ENCODE measurements at places on chromosomes 5 and 9.

GRCh38 chr9:75128535-75128934 is 40.2 kb downstream of the OSTF1 start:
- no peak for DNase-seq

DNA sequence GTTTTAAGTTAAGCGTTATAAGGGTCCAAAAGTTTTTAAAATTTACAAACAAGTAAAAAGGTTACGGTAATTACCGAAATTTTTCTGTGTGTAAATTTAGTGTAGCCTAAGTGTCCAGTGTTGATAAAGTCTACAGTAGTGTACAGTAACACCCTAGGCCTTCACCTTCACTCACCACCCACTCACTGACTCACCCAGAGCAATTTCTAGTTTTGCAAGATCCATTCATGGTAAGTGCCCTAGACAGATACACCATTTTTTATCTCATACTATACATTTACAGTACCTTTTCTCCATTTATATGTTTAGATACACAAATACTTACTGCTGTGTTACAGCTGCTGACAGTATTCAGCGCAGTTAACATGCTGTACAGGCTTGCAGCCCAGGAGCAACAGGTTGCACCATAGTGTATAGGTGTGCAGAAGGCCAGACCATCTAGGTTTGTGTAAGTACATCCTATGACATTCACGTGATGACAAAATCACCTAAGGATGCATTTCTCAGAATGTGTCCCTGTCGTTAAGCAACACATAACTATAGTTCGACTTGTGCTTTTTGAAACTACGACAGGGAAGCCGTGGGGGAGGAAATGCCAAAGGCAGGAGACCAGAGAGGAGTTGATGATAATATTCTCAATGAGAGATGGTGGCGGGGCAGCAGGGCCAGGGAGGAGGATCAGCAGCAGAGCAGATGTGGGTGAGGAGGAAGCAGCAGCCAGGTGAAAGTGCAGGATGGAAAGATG is 48.6 kb downstream of the PSMB7 start:
- DNase-seq, result peak; percentile 42

GRCh38 chr9:93297659-93298497 is 113.9 kb downstream of the WNK2 start:
- DNase-seq, result no peak

- no peak for DNase-seq
Measured at GRCh38 chr5:172664681-172665541, 23.8 kb downstream of the NEURL1B start.

DNA sequence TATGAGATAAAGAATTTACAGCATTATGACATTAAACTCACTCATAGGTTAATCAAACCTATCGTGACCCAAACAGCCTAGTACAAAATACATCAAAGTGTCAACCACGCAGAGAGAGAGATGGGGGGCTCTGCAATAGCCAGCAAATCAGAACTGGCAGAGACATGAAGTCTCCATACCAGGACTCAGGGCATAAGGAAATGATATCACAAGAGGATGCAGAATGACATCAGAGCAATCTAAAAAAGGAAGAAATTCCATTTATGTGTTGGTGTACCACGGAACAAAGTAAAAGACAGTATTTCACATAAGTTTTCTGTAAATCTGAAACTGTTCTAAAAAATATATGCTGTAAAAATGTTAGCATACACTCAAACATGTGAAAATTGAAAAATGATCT is 24.6 kb downstream of the BICD2 start:
- peak; percentile 84 for DNase-seq

DNA sequence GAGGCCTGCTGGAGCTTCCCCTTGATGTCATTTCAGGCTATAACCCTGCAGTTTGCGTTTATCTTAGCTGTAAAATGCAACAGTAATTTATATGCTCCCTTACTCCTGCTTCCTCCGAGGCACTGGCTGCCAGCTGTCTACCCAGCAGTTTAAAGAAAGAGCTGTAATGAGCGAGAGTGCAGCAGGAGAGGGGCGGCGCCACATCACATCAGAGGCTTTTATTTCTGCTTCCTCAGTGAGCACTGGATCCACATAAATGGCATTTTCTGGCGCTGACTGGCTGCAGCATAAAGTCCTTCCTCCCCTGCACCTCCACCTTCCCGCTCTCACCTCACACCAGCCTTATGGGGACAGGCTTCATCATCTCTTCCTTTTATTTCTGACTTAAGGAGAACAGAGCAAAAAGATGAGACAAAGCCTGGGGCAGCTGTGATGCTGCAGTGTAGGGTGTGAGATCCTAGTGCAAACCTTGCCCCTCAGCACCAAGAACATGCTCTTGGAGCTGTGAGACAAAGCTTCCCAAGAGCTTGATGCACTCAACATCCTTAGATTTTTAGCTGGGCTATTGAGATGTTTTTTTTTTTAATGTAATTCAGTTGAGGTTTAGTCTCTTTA is 829.6 kb upstream of the ZNF608 start:
- no peak for DNase-seq

- no peak for DNase-seq
Measured at GRCh38 chr5:38961691-38962090, 112.5 kb downstream of the RICTOR start.

DNA sequence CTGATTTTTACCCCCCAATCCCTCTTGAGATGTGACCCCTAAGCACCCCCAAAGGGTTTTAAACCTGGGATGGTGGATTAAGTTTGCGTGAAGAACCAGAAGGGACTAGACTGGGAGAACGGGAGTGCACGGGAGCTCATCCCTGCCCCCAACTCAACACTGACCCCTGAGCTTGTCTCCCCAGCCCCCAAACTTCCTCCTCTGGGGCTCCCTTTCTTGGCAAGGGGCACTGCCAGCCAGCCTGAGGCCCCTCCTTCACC is 5.0 kb upstream of the SET start:
- no peak for DNase-seq

- peak; percentile 91 for DNase-seq
Measured at GRCh38 chr9:136373300-136374182, at the start of gene CARD9. TSS of gene CARD9 (minus strand) at chr9:136373669. CDS start at chr9:136372078, 1,591 bp downstream.

DNA sequence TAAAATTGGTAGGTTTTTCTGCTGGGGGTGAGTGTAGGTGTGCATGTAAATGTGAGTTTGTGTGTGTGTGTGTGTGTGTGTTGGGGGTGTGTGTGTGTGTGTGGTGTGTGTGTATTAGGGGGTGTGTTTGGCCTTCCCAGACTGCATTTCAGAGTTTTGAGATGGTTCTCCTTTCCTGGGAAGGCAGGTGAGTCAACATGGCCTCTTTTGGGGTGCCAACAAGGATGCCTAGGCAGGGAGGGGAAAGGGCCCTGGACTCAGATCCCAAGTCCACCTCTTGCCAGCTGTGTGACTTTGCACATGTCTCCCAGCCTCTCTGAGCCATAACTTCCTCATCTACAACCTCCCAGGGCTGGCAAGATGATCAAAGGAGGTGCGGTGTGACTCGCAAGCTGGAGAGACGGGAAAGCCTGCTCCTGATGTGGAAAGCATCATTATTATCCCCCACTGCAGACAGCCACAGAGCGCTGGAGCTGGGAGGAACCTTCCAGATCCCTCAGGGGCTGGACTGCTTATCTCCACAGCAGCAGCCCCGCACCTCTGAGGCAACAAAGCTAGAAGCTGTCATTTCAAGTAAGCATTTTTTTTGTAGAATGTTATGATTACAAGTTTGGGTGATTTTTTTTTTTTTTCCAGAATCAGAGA is 63.5 kb upstream of the TBC1D2 start:
- no peak for DNase-seq

DNA sequence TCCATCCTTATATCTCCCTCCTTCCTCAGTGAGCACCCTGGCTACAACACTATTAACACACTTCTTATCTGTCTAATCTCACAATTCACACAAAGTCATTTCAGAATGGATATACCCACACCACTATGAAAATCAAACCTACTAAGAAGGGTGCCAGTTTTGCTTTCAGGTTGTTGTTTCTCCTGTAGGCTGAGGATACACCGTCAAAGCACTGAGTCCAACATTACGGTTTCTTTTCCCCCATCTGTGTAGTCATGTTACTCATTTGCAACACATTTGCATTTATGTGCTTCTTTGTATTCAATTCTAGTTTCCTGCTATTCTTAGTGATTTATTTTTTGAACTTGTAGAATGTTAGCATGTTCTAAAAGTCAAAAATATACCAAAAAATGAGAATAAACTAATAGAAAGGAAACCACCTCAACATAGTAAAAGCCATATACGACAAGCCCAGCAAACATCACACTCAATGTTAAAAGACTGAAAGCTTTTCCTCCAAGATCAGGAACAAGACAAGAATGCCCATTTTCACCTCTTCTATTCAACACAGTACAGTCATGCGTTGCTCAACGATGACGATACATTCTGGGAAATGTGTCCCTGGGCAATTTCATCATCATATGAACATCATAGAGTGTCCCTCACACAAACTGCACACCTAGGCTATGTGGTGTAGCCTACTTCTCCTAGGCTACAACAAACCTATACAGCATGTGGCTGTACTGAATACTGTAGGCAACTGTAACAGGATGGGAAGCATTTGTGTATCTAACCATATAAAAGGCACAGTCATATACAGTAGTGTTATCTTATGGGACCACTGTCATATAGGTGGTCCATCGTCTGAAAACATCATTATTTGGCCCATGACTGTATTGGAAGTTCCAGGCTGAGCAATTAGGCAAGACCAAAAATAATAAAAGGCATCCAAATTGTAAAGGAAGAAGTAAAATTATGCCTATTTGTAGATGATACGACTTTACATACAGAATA is 6.3 kb downstream of the ROR2 start:
- DNase-seq, result no peak

GRCh38 chr9:122562134-122562760 is 9.3 kb downstream of the OR1N2 start:
- DNase-seq, result no peak

GRCh38 chr9:37800631-37801286 is at the start of gene DCAF10:
TSS of gene DCAF10 (plus strand) at chr9:37800797. CDS start at chr9:37800867, 70 bp downstream.
- peak; percentile 76 for DNase-seq

- no peak for DNase-seq
Measured at GRCh38 chr9:95118596-95118995, 198.9 kb downstream of the FANCC start.

DNA sequence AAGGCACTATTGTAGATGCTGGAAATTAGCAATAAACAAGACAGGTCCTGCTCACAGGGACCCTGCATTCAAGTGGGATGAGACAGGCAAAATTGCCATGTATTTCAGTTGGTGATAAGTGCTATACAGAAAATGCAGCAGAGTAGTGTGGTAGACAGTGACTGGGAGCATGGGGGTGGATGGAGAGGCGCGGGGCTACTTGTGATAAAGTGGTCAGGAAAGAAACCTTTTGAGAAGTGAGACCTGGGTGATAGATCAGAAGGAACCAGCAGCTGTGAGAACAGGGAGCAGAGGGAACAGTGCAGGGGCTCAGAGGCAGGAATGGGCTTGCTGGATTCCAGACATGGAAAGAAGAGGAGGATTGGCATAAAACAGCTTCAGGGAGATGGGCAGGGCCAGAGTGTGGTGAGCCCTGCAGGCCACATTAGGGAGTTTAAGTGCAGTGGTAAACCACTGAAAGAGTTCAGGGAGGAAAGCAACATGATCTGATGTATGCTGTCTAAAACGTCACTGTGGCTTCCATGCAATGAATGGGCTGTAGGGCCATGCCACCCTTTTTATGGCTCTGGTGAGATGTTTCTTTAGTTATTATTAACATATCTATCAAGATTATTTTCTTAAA is 7.3 kb downstream of the CRHBP start:
- DNase-seq, result no peak

- DNase-seq, result no peak
Measured at GRCh38 chr9:87619346-87619745, 106.6 kb upstream of the CTSL start.

- no peak for DNase-seq
Measured at GRCh38 chr9:33881635-33882034, 64.7 kb downstream of the UBE2R2 start.

GRCh38 chr9:73125651-73126050 is 26.0 kb upstream of the ANXA1 start:
- DNase-seq, result no peak

DNA sequence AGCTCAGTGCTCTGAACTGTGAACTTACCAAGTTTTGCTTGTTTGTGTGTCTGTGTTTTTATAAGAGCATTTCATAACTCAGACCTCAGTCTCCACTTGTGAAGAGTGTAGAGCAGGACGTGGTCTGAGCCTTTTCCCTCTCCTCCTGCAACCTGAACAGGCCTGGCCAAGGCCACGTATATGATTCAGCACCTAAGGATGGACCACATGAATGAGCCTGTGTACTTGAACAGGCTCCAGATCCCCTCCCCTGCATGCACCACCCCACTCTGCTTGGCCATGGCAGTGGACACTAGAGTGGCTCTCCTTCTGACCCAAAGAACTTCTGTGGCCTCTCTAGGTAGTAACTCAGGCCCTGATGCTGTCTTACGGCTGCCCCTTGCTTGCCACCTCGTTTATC is 125.9 kb upstream of the FSTL4 start:
- no peak for DNase-seq

GRCh38 chr5:1195439-1195838 is 6.0 kb upstream of the SLC6A19 start:
- DNase-seq, result no peak

- DNase-seq, result no peak
Measured at GRCh38 chr5:61706751-61707150, 374.7 kb downstream of the ZSWIM6 start.

DNA sequence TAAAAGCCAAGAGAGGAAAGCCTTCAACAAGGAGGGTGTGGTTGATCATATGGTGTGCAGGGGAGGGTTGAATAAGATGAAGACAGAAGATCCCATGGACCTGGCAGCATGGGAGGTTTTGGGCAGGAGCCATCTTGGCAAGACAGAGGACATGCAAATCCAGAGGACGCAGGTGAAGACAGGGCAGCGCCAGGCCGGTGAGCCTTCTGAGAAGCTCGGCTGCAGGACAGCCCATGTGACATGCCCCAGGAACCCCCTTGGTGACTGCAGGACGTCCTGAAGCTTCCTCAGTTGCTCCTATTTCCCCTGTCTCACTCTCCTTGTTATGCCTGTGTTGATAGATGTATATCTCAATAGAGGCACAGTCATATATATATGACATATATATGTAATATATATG is 159.4 kb downstream of the GADD45G start:
- DNase-seq, result no peak

GRCh38 chr9:134026981-134027380 is 1.7 kb downstream of the BRD3OS start:
- DNase-seq, result no peak

- DNase-seq, result no peak
Measured at GRCh38 chr9:36815023-36815422, 219.0 kb downstream of the PAX5 start.

DNA sequence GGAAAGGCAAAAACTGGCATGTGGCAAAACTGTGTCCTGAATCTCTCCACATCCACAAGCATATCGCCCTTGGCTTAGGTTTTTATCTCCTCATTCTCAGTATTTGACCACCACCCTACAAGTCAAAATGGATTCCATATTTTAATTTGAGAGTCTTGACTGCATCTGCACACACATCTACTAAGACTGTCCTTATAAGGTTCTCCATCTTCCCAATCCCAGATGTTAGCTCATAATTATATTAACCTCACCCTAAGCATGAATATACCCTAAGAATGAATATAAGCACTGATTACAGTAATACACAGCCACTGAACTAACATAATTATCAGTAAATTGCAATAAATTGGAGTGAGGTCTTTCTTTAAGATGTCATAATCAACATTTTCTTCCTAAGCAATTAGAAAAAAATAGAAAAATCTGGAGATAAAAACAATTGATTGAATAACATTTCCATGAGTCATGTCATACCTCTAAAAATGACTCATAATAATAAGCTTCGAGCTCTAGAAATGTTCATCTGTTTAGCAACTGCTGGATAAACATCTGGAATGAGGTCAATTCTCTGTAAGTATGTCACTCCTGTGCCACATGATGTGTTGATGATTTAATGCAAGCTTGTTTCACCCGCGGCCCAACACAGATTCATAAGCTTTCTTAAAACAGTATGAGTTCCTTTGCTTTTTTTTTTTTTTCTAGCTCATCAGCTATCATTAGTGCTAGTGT is 39.9 kb upstream of the PAM start:
- no peak for DNase-seq
